ENCODE measurements at places on chromosomes 1 and 21.
A peak's percentile ranks its signal among the peaks of the same experiment; 100 is the strongest.

- no peak for DNase-seq
These were observed 70.6 kb downstream of the SKI start for GRCh38 chr1:2298685-2299084.

- DNase-seq, result no peak
These were observed 838 bp upstream of the RSRP1 start for GRCh38 chr1:25247829-25248754.

GRCh38 chr1:92968138-92969032, 7.1 kb upstream of the DIPK1A start:
- no peak for DNase-seq

- DNase-seq, result no peak
These were observed 344.6 kb upstream of the LYPLAL1 start for GRCh38 chr1:218829097-218829496.

DNA sequence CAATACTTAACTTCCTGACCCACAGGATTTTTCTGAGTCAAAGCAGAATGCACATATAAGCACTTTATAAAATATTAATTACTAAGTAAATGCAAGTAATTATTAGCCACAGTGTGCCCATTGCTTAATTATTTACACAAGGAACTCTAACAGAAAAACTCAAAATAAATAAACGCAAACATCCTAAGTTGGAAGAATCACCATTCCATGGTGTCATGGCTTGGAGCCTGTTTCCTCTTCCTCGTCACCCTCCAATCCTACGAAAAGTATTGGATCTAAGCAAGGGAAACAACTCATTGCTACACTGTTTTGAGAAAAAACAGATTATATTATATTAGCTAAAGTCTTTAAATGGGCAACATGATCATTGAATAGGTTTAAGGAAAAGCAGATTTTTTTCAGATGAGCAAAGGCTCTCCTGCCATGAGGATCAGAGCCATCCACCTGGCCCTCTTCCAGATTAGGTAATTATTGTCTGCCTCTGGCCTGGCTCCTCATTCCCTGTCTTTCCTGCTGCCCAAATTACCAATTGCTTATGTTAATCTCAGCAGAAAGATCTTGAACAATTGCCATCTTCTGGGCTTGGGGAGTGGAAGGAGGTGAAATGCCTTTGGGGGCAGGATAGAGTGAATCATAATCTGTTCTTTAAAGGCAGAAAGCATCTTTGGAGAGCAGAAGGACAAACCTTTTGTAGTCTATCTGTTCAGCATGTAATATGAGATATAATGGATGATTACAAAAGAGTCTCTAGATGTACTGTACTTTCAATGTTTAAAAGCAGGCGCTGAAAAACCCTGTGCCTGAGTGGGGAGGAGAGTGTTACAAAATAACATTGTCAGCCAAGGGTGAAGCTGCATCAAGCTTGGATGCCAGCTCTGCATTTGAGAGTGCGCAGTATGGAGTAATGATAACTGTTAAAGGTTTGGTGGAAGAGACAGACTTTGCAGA, 121.2 kb downstream of the DUSP10 start:
- no peak for DNase-seq

DNA sequence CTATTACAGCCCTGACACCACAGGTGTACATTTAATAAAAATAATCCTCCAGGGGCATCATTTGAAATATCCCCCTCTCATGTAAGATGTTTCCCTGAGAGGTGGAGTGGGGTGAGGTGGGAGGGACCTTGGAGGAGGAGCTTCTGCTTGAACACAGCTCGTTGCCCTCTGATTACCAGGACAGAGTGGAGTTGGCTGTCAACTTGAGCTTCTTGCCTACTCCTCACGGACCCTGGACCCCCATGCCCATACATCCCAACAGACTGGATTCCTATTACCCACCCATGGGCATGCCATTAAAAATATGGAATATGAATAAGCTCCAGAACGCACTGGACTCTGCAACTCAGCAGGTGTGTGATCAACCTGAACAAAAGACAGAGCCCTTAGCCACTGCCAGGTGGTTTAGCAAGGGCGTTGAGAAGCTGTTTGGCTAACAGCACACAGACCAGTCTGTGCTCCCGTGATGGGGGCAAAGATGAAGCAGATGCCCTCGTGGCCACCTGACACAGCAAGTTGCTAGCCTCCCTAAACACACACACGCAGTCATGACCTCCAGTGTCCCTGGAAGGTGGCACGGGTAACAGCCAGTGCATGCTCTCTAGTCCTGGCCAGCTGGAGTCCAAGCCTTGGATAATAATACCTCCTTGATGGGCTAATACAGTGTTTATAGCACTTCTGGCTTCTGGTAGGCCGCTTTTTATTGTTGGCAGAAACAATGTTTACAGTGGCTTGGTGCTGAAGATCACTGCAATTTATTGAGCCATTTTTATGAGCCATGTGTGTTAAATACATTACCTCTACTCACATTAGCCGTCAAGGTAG, 155.0 kb downstream of the TOMM20 start:
- DNase-seq, result no peak

GRCh38 chr1:54153535-54154439, 987 bp upstream of the CDCP2 start:
- DNase-seq, result peak; percentile 19

DNA sequence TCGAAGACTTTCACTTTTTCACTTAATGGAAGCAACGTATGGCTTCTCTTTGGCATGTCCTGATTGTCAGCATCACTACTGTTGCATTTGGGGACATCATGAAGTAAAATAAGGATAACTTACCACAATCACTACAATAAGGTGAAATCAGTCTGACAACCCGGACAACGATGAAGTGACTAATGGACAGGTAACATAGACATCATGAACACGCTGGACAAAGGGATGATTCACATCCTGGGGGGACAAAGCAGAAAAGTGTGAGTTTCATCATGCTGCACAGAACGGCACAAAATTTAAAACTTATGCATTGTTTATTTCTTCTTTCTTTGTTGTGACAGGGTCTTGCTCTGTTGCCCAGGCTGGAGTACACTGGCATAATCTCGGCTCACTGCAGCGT, 53.9 kb downstream of the FH start:
- no peak for DNase-seq

GRCh38 chr1:55284856-55285255, 69.7 kb upstream of the USP24 start:
- peak; percentile 32 for DNase-seq

DNA sequence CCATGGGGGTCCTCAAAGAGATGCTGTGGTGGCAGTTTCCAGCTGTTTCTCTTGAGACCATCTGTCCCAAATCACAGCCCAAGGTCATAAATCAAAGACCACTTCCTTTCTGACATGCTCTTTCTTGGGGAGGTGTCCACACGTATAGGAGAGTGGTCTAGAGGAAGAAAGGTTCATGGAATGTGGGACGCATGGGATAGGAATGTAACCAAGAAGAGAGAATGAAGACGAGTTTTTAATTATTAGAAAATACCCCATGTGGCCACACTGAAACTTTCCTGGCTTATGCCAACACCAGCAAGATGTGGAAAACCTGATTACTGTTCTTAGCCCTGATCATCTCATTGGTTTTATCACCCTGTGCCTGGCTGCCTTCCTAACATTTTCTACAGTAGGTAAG, 124.2 kb upstream of the IFFO2 start:
- DNase-seq, result no peak

GRCh38 chr1:208347191-208347590, 103.0 kb upstream of the PLXNA2 start:
- DNase-seq, result no peak

- no peak for DNase-seq
These were observed 207.8 kb downstream of the TOMM20 start for GRCh38 chr1:234920843-234921140.

DNA sequence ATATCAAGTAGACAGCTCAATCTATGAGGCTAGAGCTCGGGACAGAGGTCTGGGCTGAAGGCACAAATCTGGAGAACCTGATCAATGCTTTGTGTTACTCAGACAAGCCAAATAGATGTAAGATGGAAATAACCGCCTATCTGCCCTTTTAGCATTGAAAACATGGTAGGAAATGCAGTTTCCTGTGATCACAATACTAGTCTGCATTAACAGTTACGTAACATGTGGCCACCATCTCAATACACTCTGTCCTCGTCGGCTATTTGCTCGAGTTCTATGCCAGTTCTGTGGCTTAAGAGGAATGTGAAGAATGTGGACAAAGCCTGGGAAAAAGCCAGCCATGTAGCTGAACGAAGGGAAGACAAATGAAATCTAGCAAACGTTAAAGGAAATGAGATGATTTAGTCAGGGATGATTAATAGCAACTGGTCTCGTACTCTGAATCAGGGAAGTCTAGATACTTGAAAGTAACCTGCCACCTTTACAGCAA, 73.3 kb downstream of the HSF2BP start:
- peak; percentile 20 for DNase-seq

GRCh38 chr1:9086796-9087195, 17.4 kb upstream of the SLC2A5 start:
- DNase-seq, result no peak

DNA sequence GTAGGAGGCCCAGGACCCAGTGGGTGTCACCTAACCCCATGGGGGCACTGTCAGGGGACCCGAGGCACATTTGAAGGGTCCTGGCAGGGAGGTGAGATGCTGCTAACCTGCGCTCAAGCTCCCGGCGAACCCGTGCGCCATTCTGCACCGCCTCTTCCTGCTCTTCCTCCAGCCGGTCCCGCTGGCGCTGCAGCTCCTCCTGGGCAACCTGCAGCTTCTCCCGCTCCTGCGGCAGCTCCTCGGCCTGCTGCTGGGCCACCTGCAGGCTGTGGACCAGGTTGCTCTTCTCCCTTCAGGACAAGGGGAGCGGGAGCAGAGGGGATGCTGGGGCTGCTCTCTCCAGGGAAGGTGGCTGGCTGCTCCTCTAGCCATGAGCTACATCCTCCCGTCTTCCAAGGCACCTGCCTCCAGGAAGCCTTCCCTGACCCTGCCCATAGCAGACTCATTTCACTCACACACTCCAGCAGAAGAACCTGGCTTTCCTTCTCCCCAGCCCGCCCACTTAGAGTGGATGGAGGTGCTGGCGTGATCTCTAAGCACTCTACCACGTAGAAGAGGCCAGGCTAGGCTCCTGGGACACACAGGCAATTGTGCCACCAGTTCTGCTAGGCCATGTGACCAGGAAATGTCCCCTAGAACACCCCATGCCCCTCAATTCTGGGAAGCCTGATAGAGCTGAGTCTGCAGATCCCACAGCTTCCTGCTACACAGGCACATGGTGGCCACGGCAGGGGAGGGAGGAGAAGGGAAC, 15.2 kb upstream of the NBPF1 start:
- DNase-seq, result peak; percentile 16

GRCh38 chr21:30695956-30696355, 22.6 kb downstream of the KRTAP21-3 start:
- DNase-seq, result no peak

GRCh38 chr1:231039161-231040018, 664 bp downstream of the FAM89A start:
- DNase-seq, result peak; percentile 66

DNA sequence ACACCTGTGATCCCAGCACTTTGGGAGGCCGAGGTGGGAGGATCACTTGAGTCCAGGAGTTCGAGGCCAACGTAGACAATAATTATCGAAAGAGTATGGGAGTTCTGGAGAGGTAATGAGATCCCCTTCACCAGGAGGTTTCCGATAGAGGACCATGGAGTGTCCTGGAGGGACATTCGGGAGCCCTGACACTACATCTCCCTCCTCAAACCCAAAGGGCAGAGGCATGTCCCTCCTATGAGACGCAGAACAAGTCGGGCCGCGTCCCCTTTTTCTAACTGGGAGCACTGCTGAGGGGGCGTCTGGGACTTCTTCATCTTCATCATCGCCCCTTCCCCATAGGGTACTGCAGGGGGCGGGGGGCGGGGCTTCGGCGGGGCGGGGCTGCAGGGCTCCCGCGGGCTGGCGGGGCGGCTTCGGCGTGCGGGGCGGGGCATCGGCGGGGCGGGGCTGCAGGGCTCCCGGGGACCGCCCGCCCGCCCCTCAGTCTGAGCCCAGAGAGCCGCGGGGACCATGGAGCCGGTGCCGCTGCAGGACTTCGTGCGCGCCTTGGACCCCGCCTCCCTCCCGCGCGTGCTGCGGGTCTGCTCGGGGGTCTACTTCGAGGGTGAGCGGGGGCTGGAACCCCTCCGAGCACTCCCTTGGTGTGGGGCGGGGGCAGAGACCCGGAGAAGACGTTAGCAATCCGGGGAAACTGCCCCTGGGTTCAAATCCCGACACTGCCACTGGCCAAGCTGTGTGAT, at the start of gene THEMIS2:
Gene THEMIS2 (plus strand): TSS at position 486 of the 743 bp plus-strand sequence. CDS start 28 bp downstream, at position 514.
- peak; percentile 90 for DNase-seq

GRCh38 chr1:4673494-4673893, 19.1 kb downstream of the AJAP1 start:
- no peak for DNase-seq

DNA sequence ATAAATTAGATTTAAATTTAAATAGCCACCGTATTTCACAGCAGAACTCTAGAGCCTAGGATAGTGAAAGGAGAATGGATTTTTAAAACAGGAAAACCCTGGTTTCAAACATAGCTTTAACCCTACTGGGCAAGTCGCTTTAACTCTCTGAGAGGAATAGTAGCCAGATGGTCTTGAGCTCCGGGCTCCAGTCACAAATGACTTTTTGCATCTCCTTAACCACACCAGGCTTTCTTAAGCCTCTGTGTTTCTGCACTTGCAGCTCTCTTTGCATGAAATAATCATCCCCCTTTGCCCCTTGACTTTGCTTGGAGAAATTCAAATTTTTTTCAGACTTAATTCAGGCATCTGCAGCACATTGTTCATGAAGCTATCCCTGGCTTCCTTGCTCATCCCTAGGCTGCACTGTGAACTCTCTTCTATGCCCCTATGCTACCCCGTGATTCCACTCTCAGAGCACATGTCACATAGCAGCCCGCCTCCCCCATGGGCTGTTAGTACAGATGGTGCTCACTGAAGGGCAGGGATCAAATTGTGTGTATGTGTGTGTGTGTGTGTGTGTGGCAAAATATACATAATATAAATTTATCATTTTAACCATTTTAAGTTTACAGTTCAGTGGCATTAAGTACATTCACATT, 68.8 kb upstream of the DAB1 start:
- no peak for DNase-seq

- DNase-seq, result no peak
These were observed 85.6 kb downstream of the RGS7 start for GRCh38 chr1:241271427-241271826.

DNA sequence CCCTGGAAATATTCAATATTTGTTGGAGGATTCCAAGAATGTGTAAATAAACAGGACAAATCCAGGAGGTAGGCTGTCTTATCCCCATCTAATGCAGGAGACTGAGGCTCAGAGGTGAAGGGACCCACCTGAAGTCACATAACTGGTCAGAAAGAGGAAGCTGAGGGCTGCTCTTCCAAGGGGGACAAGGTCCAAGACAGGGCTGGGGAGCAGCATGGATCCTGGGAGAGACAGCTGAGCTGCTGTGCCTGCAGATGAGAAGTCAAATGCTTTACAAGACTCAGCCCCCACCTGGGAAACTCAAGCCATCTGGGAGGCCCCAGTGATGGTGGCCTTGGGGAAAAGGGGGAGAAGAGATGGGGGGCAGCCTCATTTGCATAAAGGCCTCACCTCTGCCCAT, 224.4 kb downstream of the PTPRU start:
- no peak for DNase-seq
